ENCODE measurements at places on chromosomes 6 and 20. TPM values are rescaled to one million over a fixed set of nuclear protein-coding genes. Genes with fewer than 3 reads are reported as not detected.

GRCh38 chr6:157513004-157513603 is 132.1 kb downstream of the ZDHHC14 start:
- DNase-seq = no peak

- no peak for DNase-seq
Measured at GRCh38 chr20:64074184-64074789, 5.0 kb downstream of the RGS19 start.

GRCh38 chr6:31597006-31597405 is 4.2 kb upstream of the NCR3 start:
- DNase-seq = peak; percentile 53

DNA sequence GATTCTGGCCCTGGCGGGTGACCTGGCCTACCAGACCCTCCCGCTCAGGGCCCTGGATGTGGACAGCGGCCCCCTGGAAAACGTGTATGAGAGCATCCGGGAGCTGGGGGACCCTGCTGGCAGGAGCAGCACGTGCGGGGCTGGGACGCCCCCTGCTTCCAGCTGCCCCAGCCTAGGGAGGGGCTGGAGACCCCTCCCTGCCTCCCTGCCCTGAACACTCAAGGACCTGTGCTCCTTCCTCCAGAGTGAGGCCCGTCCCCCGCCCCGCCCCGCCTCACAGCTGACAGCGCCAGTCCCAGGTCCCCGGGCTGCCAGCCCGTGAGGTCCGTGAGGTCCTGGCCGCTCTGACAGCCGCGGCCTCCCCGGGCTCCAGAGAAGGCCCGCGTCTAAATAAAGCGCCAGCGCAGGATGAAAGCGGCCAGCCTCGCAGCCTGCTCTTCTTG is 868 bp upstream of the SLC2A4RG start:
- peak; percentile 65 for DNase-seq

- DNase-seq = peak; percentile 8
Measured at GRCh38 chr6:16334671-16335070, 96.3 kb downstream of the GMPR start.

Gene THBS2
- total RNA-seq = not detected

GRCh38 chr20:44596876-44597275 is 14.5 kb downstream of the PKIG start:
- no peak for DNase-seq

GRCh38 chr6:108589244-108589791 is 28.6 kb downstream of the FOXO3 start:
- DNase-seq = no peak

GRCh38 chr6:21079468-21080048 is 514.0 kb upstream of the SOX4 start:
- DNase-seq = no peak

GRCh38 chr6:55180258-55180657 is 5.9 kb downstream of the HCRTR2 start:
- no peak for DNase-seq

All from activated CD4-positive, alpha-beta memory T cell treated with anti-CD3 and anti-CD28 coated beads for 36 hours (primary cell).